ENCODE measurements at places on chromosomes 16 and 17.

DNA sequence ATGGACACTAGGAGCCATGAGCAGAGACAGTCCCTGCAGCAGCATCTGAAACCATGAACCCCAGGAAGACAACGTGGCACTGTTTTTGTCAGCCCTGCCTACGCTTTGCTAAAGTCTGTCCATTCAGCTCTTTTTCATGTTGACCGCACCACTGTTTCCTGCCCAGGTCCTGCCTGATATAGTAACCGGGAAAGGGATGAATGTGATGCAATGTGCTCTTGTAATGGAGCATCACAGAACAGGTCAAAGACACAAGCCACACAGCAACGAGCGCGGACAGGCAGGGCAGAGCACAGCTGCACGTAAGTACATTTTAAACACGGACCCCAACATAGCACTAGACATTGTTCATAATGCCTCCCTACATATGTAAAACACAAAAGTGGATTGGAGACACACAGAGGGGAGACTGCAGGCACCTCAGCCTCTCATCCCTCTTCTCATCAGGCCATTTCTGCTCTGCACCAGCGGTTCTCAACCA, 16.9 kb upstream of the TNFRSF13B start:
- DNase-seq, result no peak

GRCh38 chr16:41439-42068, 11.9 kb downstream of the POLR3K start:
- no peak for DNase-seq

GRCh38 chr16:2204416-2205103, 694 bp upstream of the MLST8 start:
- DNase-seq, result no peak

GRCh38 chr16:61887903-61888302, 148.3 kb downstream of the CDH8 start:
- no peak for DNase-seq

DNA sequence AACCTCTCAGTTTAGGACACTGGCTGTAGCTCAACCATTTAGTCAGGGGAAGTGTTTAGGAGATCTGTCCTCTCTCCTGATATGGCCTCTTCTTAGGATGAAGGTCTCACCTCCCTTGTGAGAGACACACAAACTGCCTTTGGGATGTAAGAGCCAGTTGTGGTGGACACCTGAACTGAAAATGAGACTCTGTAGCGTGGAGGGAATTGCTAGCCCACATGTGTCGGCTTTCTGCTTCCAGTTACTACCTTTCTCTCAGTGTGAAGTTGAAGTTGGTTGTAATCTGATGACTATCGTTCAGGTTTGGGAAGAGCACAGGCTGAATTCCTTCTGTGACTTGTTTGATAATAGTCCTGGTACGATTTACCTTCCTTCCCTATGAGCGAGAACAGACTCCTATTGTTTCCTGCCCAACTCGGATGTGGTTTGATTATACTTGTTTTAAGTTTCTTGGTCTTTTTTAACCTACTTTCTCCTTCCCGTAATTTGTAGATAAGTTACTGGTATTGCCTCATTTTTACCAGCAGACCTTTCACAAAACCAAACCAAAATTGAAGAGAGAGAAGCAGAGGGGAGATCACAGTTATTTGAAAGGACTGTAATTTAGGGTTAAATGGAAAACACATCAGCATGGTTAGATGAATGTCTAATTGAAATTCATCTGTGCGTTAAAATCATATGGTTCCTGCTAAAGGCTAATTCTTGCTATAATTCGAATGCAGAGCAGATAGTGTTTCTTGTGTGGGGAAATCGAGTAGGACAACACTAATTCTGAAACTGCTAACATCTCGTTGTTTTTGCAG, 43.2 kb downstream of the CLEC16A start:
- DNase-seq, result no peak

Measured in DMS153 (cell line).